Mesangial cell (primary cell): ENCODE measurements at places on chromosomes 7 and 10. TPM values are rescaled to one million over a fixed set of nuclear protein-coding genes. Genes with fewer than 3 reads are reported as not detected.

Gene TRIM74
- 0.13 and 0.16 TPM in 2 replicates for total RNA-seq

Gene ACSM6
- not detected in 2 replicates for total RNA-seq

Gene SEMA3A
- 17.3 and 17.5 TPM in 2 replicates for total RNA-seq

Gene KLF6
- total RNA-seq: 63.8 and 80.8 TPM in 2 replicates
